Skeletal muscle cell (primary cell): ENCODE measurements at places on chromosomes 1 and 21.

DNA sequence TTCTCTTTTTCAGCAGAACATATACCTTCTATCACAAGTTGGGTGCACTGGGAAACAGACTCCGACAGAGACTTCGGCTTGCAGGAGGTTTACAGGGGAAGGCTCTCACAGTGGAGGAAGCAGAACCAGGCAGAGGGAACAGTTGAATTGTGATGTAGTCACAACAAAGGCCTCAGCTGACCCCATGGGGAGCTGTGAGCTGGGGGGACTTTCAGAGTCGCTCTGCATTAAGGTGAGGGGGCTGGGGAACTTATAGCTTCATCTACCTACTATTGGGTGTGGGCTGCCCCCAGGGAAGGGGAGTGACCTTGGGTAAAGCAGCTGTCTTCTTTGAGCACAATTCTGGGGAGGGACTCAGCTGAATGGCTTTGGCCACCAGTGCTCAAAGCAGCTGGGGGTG is 94.9 kb upstream of the POU3F1 start:
- no peak for DNase-seq

DNA sequence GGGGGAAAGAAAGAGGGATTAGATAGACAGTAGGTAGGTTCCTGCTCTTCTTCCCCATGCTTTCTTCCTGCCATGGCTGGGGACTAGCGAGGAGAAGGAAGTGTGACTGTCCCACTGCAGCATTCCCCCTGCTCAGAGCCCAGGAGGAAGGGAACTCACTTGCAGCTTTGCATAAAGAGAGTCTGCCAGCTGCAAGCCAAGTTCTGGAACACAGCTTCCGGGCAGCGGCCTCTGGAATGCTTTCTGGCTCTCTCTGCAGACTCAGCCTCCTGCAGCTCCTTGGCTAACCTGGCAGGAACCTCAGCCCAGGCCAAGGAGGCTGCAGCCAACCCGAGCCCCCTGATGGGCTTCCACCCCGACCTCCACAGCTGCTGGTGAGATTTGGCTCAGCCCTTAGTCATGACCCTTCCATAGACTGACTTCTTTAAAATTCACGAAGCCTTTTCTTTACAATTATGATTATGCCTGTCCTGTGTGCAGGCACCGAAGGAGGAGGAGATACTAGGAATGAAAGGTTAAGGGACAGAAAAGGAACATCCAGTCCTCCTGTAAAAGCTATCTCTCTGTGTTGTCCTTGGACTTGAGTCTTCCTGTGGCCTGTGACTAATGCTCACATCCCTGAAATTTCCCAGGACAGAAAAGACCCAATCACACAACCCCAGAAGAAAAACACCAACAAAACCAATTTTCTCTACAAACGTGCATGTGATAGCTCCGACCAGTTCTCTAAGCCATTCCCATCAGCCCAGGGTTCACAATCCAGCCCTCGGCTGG is 108.2 kb upstream of the OLIG2 start:
- no peak for DNase-seq

GRCh38 chr1:215472723-215473122 is 94.4 kb upstream of the KCTD3 start:
- no peak for DNase-seq

DNA sequence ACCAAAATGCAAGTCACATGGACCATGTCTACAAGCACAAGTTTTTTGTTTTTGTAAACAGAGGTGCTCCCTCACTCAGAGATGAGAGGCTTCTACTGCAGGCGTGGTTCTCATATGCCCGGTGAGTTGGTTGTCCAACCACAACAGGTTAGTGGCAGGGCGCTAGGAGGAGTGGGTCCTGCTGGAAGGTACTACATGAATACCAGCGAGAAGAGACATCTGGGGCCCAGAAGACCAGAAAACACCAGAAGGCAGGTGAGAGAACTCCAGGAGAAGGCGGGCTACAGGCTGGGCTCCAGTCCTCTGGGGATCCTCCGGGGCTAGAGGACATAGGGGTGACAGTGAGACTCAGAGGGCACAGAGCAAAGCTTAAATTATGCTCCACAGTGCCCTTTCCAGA is 366.5 kb downstream of the MATN1 start:
- no peak for DNase-seq

GRCh38 chr1:16969651-16970050 is 10.8 kb downstream of the MFAP2 start:
- DNase-seq = no peak

- peak; percentile 71 for DNase-seq
These were observed 111.8 kb upstream of the PRMT6 start for GRCh38 chr1:106944721-106945120.

- no peak for DNase-seq
These were observed 28.8 kb downstream of the TENT5C start for GRCh38 chr1:117634631-117635030.

GRCh38 chr1:14974361-14974760 is 179.2 kb upstream of the TMEM51 start:
- DNase-seq = no peak

GRCh38 chr1:205348554-205349487 is 7.9 kb downstream of the KLHDC8A start:
- no peak for DNase-seq

DNA sequence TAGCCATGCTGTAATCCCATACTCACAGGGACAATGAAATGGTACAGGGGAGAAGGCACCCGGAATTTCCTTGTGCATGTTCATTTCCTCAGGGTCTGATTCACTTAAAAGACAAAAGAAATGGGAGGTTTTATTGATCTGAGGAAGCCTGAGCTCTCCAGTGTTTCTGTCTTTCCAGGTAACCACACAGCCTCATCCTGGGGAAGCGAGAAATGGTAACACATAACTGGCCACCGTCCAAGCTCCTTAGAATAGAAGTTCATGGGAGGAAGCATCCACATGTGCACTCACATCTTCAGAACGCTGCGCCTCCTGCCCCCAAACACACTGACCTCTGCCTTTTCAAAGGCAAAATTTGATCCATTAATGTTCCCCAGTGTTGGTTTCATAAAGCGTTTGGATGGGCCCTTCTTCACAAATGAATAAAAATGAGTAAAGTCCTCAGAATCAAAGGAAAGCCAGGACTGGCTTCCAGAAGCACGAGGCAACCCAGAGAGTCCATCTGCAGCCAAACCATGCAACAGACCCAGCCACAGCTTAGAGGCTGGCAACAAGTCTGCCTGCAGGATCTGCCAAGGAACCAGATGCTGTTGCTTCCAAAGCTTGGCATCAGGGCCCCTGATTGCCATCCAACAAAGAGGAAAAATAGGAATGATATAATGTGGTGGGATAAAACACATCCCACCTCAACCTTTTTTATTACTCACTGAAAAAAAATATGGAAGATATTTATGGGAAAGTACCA is 120.3 kb downstream of the ZBTB18 start:
- no peak for DNase-seq

GRCh38 chr21:22609802-22610201 is 1611.6 kb downstream of the NCAM2 start:
- no peak for DNase-seq

DNA sequence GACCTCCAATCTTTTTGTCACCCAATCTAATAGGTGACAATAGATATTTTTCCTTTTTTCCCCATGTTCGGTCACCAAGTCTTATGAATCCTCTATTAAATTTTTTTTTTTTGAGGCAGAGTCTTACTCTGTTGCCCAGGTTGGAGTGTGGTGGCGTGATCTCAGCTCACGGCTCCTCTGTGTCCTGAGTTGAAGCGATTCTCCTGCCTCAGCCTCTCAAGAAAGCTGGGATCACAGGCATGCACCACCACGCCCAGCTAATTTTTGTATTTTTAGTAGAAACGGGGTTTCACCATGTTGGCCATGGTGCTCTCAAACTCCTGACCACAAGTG is 42.5 kb upstream of the MTF1 start:
- no peak for DNase-seq

- no peak for DNase-seq
These were observed 46.2 kb upstream of the ZC3H11B start for GRCh38 chr1:219659005-219659600.

GRCh38 chr1:41883507-41883906 is 35.2 kb downstream of the HIVEP3 start:
- DNase-seq = no peak
